Stimulated activated CD8-positive, alpha-beta memory T cell treated with anti-CD3 and anti-CD28 coated beads, Interleukin-12 subunit alpha, Interleukin-12 subunit beta, amount 100 ng/mL, for 4 hours (primary cell): ENCODE measurements at places on chromosomes 3 and 15.

DNA sequence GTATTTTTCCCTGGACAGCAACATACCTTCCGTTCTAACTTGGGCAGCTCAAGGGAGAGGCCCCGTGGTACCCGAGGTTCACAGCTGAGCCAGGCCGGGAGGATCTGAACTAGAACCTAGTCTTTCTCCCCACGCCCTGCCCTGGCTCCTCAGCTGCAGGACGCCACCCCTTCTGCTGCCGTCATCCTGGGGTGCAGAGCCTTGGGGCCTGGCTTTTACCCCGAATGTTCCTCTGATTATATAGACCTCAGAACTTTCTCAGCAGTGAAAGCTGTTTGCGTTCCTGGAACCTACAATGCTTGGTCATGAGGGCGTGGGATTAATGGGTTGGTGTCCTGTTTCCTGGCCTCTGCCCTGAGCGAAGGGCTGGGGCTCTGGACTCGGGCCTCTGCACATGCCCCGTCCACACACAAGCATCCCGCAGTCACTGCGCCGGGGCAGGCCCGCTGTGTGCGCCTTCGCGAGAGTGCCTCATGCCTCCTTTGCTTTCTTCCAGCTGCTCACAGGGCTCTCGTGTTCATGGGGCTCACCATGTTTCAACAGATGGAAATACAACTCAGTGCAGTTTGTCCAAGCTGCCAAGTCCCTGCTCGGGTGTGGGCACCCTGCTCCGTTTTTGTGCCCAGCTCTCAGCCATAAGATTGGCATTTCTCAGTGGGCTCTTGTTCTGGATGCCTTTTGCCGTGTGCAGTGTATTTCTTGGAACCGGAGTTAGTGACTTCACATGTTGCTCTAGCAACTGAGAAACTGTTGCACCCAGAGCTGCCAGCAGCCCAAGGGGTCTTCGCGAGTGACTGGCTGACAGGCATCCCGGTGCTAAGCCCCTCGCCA, 20.4 kb downstream of the SYNM start:
- DNase-seq, result no peak

DNA sequence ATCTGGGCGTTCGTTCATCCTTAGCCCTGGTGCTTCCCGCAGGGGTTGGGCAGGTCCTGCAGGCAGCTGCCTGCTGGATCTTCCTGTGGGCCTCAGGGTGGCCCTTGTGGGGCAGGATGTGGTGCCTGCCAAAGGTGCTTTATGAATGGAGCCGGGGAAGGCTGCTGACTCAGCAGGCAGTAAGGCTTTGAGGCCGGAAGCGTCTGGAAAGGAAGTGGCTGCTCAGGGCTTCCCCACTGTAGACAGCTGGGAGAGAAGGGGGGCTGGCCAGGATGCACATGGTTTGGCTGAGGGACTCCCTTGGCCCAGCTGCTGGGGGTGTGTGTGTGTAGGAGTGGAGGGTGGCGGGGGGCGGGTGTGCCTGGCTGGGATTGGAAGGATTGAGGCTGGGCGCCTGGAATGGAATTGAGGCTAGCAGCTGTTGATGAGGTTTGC, 12.9 kb downstream of the CD276 start:
- peak; percentile 39 for DNase-seq

GRCh38 chr3:126930936-126931600, 51.8 kb upstream of the PLXNA1 start:
- no peak for DNase-seq

DNA sequence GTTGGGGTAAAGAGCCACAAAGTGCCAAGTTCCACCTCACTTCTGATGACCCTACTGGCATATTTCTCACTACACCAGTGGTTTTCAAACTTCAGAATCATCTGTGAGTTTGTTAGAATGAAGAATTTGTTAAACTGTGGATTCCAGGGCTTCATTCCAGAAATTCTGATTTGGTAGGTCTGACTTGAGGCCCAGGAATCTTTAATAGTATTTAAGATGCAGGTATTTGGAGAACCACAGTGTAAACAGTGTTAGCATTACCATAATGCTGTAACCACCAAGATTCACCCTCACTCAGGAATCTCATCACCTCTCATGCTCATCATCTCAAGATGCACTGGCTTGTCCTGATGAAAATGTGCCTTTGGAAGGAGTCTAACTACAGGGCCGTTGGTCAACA, 6.0 kb downstream of the KCNMB3 start:
- DNase-seq, result no peak

GRCh38 chr3:161890147-161890625, 393.6 kb downstream of the OTOL1 start:
- DNase-seq, result no peak

DNA sequence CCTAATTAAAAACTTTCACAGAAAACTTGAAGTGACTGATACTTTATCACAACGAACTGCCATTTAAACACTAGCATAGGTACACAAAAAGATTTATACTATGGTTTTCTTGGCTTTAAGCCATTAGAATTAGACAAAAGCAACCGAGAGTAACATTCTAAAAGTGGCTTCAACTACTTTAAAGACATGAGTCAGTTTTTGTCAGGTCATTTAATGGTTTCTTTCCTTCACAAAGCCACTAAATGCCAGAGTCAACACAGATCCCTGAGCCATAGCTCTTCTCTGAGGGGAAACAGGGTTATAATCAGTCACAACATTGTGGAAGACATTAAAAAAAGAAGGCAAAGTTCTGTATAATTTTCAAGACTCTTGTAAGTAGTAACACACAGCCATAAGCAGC, 54.6 kb downstream of the CAPN3 start:
- DNase-seq, result no peak

DNA sequence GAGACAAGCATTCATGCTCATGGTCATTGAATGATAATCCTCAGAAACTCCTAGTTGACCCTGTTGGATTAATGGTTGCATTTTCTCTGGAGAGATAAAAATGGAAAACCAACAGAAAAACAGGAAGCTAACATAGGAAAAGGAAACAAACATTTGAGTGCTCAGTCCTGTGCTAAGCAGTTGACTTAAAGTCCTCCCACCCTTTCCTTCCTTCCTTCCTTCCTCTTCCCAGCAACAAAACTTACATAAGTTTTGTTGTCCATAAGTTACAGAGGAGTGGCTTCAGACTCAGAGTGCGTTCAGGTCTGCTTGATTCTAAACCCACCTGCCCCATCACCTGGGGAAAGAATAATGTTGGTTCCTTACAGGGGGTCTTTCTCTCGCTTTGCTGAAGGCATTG, 163.8 kb upstream of the RGMA start:
- no peak for DNase-seq

- DNase-seq, result no peak
Observed at GRCh38 chr15:65957451-65957850, 88.2 kb downstream of the RAB11A start.

GRCh38 chr15:59137566-59137965, 32.6 kb downstream of the CCNB2 start:
- no peak for DNase-seq

GRCh38 chr15:97504031-97504792, 456.3 kb upstream of the ARRDC4 start:
- no peak for DNase-seq

DNA sequence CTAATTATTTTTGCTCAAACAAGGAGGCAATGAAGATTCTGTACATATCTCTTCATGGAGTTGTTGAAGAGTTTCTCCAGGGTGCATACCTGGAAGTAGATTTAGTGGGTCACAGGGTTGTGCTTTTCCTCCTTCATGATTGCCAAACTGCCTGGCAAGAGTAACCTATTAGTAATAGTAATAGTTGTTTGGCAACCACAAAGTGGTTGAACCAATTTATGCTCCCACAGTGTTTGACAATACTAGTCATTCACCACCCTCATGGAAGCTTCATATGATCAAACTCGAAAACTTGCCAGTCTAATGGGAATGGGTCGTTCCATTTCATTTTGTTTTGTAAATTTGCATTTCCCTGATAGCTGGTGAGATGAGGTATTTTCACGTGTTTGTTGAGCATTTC, 57.8 kb downstream of the TLE3 start:
- DNase-seq, result no peak

DNA sequence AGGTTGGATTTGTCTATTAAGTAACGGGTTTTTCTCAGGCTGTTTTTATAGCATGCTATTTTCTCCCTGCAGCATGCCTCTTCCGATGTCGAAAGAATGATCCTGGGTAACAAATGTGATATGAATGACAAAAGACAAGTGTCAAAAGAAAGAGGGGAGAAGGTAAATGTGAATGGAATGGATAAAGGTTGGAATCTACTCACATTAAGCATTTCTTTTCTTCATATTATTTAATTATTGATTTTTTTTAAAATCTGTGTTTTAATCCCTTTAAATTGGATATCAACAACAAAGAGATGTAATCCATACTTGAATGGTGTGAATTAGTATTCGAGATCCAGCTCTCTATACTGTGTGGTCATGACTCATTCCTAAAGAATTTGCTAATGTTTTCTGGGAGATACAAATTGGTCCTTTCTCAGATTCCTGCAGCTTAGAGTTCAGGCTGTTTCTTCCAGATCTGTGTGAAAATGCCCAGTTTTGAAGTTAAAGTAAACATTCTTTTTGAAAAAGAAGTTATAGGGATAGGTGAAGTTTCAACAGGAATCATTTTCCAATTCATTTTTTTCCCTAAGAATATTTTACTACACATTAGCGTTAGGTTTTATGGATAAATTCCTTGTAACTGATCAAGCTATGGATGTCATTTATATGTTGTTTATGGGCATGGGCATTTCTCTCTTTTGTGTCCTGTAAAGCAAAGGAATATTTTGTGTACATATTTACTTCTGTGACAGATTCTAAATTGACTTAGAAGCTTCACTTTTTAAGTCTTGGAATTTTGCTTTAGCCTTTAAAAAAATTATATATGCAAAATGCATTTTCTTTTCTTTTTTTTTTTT, 20.8 kb upstream of the APH1B start:
- DNase-seq, result no peak

- no peak for DNase-seq
Observed at GRCh38 chr3:13520326-13520880, 28.5 kb upstream of the FBLN2 start.

GRCh38 chr15:44075535-44075934, 119.5 kb downstream of the FRMD5 start:
- DNase-seq, result no peak

GRCh38 chr15:93570527-93570926, 481.5 kb upstream of the RGMA start:
- no peak for DNase-seq

GRCh38 chr15:26148156-26148860, 285.2 kb upstream of the ATP10A start:
- no peak for DNase-seq

DNA sequence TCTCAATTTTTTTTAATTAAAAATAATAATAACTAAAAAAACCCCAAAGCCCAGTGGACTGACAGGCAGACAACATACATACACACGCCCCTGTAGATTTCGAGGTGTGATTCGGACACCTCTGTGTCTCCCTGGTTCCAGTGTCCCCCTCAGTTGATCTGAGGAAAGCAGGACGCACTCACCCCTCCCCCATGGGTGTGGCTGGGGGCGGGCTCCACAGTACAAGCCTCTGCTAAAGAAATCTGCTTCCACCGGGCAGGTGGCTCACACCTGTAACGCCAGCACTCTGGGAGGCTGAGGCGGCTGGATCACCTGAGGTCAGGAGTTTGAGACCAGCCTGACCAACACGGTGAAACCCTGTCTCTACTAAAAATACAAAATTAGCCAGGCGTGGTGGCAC, 33.8 kb upstream of the BLM start:
- no peak for DNase-seq

DNA sequence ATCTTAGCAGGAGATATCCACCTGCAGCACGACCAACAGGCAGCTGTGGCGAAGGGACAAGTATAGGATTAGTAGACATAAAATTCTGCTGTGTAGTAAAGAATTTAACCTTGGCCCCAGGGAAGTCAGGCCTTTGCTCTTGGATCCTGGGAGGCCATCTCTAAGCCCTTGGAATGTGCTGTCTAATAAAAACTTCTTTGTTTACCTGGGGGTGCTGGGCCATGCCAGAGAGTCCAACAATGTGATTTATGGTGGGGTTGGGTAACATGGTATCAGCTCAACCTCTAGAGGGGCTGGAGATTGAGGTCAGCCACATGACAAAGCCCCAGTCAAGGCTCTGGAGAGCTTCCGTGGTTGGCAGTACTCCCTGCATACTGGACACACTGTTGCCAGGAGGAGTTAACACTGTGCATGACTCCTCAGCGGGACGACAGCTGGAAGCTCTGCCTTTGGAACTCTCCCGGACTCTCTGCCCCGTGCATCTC, 52.4 kb downstream of the HEG1 start:
- no peak for DNase-seq

DNA sequence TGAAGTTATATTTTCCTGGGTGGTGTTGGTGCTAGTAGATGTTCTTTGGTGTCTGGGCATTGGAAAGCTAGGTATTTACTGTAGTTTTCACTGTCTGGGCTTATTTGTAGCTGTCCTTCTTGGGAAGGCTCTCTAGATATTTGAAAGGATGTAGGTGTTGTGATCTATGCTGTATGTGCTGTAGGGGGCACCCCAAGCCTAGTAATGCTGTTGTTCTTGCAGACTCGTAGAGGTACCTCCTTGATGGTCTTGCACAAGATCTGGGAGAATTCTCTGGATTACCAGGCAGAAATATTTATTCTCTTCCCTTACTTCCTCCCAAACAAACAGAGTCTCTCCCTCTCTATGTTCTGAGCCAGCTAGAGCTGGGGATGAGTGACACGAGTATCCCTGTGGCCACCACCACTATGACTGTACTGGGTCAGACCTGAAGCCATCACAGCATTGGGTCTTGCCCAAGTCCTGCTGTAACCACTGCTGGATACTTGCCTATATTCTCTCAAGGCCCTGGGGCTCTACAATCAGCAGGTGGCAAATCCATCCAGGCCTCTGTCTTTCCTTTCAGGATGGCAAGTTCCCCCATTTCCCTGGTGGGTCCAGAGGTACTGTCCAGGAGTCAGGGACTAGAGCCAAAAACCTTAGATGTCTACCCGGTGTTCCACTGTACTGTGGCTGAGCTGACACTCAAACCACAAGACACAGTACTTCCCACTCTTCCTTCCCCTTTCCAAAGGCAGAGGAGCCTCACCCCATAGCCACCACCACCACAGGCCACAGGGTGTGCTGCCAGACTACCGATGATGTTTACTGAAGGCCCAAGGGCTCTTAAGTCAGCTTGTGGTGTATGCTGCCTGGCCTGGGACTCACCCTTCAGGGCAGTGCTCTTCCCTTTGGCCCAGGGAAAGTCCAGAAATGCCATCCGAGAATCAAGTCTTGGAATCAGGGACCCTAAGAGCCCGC, 195.2 kb upstream of the DPPA4 start:
- no peak for DNase-seq

DNA sequence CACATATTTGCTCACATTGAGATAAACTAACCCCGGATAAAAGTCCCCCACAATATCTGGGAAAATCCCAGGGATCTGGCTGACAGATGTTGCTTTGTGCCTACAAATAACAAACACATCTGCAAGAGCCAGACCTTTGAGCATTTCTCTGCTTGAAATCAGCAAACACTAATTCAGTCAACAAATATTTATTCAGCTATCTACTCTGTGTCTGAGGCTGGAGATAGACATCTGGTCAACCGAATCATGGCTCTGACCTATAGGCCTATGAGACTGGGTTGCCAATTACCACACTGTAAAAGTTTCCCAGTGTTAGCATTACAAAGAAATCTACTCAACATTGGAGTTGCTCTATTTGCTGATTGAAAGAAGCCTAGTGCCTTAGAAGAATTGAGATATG, 201.1 kb upstream of the CADPS start:
- no peak for DNase-seq
